ENCODE measurements at places on chromosomes 7 and 10.

- peak; percentile 99 for DNase-seq
Measured at GRCh38 chr7:100673302-100673941, at the start of gene GNB2. Gene GNB2 (plus strand): TSS chr7:100673740. CDS start chr7:100676266, 2,526 bp downstream.

GRCh38 chr10:100742936-100743335 lies 2.4 kb upstream of the PAX2 start:
- DNase-seq = no peak

- no peak for DNase-seq
Measured at GRCh38 chr10:116648903-116649302, 28.1 kb downstream of the PNLIPRP2 start.

DNA sequence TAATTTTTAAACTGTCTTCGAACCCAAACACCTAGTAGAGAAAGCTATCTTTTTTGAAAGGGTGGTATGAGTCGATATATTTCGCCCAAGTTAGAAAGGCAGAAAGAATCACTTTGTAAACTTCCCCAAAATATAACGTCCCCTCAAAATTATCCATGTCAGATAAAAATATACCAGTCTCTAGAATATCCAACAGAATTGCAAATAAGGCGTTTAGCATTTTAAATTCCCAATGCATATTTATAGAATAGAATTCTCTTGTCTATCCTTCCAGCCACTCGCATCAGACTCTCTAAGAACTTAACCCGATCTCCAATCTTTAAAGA lies 2.1 kb downstream of the CTBP2 start:
- no peak for DNase-seq

DNA sequence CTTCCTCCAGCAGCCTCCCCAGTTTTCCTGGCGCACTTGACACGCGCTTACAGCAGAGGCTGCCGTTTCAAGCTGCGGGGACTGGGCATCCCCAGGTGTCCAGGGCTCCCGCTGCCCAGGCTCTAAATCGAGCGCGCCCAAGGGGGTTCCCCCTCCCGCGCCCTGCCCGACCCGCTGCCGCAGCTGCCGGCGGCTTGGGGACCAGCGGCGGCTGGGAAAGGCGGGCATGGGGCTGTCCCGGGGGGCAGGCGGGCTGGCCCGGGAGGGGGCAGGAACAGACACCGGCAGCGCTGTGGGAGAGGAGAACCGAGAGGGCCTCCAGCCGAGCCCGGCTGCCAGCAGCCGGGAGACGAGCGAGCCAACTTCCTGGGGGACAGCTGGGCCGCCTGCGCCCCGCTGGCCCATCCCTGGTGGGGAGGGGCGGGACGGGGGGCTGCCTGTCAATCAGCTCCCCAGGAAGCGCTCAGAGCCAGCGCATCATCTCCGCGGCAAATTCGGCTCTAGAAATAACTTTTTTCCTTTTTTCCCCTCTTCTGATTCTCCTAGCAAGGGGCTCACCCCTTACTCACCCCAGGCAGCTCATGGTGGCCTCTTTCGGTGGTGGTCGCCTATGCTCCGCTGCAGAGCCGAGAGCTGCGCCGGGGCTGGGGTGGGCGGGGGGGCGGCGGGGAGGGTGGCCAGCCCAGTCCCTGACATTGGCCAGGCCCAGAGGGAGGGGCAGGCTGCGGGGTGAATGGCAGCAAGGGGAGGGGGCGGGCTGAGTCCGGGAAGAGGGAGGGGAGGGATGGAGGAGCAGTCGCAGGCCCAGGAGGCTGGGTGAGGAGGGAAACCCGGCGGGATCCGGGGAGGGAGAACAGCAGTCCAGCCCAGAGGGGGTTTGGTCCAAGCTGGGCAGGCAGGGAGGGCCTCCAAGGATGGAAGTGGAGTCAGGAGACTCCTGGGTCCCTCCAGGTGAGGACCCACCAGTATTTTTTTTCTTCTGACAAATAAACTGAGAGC lies 14.7 kb downstream of the GRID2IP start:
- DNase-seq = no peak

DNA sequence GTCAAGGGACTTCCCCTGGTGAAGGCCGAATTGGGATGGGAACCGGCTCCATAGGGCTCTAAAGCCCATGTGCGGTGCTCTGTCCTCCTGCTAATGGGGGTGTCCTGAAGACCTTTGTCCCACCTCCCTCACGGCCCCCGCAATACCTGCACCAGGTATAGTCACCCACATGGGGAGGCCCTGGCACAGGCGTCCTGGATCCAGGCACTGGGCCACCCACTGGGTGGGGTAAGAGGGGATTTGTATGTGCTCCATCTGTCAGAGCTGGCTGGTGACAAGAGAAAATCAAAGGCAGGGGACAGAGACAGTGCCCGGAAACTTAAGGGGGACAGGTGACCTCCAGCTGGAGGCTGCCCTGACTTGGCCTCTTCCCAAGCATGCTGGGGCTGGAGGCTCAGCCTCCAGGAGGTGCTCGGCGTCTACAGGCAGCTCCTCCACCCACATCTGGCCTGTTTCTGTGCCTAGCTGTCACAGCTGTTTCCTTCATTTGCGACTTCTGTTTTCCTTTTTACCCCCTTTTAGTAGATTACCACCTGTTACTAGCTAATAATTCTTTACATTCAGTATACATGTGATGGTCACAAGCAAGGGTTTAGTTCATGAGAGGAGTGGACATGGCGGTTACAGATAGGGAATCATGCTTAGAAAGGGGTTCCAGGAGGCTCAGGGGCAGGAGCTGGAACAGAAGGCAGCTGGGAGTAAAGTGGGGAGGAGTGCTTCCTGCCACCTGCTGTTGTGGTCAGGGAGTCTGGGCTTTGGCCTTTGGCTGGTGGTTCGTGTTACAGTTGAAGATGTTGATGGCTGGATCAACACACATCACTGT lies 2.3 kb upstream of the CUZD1 start:
- no peak for DNase-seq

GRCh38 chr7:119397156-119397555 lies 875.8 kb upstream of the KCND2 start:
- DNase-seq = no peak

GRCh38 chr10:114868870-114869519 lies 47.4 kb downstream of the FHIP2A start:
- no peak for DNase-seq

GRCh38 chr10:74238031-74238431 lies 87.0 kb downstream of the ADK start:
- no peak for DNase-seq

DNA sequence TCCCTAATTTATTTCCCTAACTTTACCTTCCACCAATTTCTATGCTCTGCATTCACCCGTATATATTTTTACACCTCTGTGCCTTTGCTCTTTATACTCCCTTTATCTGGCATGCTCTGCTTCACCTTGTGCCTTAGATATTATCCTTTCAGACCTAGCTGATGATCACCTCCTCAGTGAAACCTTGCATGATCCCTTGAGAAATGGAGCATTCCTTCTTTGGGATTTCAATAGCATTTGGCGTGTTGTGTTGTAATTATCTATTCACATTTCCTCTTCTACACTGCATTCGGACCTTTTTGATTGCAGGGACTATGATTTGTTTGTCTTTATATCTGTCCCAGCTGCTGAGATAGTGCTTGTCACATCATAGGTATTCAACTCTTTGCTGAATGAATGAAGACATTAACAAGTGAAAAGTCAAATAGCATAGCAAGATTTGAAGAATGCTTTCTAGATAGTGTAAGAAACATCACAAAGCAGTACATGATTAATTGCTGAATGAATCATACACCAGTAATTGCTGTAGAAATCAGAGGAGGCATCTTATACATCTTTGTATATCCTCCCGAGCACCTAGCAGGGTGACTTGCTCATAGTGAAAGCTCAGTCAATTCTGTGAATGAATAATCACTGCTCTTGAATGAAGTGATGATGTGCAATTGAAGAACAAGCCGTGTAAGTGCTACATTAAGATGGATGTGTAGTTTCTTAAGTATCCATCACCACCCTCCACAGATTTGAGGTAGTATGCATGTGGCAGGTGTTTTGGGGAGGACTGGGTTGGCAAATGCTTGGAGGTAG lies 2.0 kb upstream of the TM9SF3 start:
- DNase-seq = no peak

DNA sequence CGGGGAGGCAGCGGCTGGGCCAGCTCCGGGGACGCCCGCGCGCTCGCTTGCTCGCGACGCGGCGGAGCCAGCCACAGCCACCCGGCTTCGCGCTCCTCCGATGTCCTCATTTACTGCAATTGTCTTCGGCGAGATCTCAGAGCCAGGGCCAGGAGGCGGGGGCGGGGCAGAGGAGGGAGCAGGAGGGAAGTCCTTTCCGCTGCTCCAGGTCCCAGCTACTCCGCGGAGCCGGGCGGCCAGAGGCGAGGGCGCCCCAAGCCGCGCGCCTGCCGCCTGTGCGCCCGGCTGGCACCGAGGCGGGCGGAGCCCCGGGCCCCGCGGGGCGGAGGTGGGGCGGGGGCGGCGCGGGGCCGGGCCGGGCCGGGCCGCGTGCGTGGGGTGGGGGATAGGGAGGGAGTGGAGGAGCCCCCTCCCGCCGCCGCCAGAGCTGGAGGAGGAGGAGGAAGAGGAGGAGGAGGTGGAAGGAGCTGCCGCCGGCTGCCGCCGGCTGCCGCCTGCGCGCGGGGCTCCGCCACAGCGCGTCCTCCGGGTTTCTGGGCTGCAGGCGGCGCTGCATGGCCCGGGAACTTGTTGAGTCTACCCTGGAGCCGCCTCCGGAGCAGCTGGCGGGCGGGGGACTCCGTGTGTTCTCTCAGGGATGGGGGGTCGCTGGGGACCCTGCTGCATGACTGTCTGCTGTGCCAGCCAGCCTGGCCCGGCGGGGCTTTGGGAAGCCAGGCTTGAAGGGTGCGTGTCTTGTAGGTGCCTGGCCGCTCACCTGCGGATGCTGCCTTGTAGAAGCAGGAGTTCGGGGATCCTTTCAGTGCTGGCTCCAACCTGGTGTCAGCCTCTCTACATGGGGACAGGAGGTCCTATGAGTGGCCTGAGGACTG lies at the start of gene INSYN2A:
INSYN2A (minus strand) TSS at position 310 of the 872 bp plus-strand sequence. CDS start 20,196 bp downstream, outside the sequence.
- DNase-seq = no peak

GRCh38 chr10:45655219-45655618 lies 17.4 kb downstream of the ZFAND4 start:
- DNase-seq = no peak

All from CD4-positive, alpha-beta T cell treated with Interleukin-21 for 1 hour (primary cell).